ENCODE measurements at places on chromosomes 16 and 17.

DNA sequence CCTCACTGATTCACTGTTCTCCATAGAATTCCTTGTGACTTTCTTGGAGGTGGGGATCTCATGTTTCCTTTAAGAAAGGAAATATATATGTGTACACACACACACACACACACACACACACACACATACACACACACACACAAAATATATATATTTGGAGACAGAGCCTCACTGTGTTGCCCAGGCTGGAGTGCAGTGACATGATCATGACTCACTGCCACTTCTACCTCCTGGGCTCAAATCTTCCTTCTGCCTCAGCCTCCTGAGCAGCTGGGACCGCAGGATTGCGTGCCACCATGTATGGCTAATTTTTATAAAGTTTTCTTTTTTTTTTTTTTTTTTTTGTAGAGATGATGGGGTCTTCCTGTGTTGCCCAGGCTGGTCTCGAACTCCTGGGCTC lies 45.9 kb downstream of the CDH13 start:
- DNase-seq = no peak

DNA sequence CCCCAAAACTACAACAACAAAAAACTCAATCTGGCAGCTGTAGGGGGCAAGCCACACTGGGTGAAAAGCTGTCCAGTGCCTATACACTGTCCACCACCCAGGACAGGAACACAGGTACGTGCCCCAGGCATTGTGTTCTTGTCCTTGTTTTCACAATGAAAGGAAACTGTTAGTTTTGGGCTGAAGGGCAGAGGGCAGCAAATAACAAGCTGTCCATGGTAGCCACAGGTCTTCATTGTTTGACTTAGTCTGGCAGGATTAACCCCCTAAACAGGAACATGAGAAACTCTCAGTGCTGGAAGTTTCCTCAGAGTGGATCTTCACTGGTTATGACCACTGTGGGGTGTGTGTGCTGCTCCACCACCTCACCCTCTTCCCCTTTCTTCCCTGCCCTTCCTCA lies 224.6 kb upstream of the N4BP1 start:
- no peak for DNase-seq

DNA sequence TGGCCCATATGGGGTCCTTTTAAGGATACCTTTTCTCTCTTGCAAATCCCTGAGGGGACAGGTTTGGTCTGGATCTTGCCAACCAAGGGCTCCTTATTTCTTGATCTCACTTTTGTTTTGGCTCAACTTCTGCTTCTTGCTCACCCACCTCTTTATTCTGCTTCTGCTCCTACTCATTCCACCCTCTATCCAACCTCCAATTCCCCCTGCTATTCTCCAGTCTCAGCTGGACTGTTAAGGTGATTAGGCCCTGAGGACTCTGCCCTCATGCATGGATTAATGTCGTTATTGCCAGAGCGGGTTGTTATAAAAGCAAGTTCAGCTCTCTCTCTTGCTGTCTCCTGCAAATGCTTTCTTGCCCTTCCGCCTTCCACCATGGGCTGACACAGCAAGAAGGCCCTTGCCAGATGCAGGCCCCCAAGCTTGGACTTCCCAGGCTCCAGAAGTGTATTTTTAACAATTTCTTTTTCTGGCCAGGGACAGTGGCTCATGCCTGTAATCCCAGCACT lies 29.8 kb downstream of the LAT start:
- DNase-seq = no peak

DNA sequence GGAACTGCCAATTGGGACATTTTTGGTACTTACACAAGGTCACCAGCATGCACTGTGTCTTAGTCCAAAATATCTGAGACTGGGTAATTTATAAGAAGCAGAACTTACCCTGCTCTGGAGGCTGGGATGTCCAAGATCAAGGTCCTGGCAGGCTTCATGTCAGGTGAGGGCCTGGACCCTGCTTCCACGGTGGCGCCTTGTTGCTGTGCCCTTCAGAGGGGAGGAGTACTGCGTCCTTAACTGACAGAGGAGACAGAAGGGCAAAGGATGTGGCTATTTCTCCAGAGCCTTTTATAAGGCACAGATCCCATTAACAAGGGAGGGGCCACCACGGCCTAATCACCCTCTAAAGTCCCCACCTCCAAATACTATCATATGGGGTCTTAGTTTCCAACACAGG lies 178.9 kb downstream of the C16orf95 start:
- no peak for DNase-seq

DNA sequence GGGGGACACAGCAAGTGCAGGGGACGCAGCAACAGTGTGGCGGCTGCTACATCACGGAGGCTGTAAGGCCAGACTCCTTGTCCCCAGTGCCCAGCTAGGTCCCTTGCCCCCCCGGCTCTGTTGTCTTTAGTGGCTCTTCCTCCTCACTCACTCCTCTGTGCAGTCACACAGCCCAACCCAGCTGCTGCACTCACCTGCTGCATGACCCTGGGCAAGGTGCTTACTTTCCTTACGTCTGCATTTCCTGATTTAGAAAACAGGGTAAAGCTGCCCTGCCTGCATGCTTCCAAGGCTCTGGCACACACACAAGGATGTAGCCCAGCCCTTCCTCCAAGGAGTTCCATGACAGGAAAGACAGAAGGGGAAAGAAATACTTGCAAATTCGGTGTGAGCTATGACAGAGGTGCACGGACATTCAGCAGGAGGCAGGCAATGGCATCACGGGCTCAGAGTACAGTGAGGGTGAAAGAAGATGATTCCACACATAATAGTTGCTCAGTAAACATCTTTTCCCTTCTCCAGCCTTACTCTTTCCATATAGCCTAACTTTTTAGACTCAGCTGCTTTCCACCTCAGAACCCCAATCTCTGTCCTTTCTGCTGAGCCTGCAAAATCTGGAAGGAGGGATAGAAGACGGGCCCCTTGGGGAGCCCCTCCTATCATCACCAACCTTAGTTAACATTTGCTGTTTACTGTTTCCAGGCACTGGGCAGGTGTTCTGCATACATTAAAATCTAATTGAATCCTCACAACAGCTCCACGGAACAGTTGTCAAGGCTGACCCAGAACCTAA lies 150.9 kb downstream of the MRM1 start:
- no peak for DNase-seq

DNA sequence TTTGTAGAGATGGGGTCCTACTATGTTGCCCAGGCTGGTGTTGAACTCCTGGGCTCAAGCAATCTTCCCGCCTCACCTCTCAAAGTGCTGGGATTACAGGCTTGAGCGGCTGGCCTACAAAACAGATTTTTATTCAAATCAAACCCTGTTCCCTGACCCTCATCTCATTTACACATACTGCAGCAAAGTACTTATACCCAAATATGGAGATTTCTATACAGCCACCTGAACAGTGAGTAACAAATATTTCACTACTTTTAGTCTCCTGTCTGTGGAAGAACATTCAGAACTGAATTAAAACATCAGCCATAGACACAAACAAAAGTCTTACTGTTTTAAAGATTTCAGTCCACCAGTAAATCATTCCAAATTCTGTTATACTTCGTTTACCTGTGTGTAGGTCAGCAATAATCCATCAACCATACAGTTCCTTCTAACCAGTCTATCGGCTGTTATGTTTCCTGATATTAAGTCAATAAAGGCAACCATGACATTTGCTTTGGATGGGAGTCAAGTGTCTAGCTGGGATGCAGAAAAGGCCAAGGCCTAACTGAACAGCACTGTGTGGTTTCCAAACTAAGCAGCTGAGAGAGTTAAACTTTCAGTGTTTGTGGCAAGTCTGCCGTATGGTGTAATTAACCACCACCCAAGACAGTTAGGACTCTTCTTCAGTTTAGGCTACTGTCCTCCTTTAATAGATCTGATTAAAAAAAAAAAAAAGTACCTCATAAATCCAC lies 22.3 kb downstream of the ERN1 start:
- DNase-seq = peak; percentile 67

- no peak for DNase-seq
These were observed 4.6 kb upstream of the ADCY7 start for GRCh38 chr16:50261707-50262235.

DNA sequence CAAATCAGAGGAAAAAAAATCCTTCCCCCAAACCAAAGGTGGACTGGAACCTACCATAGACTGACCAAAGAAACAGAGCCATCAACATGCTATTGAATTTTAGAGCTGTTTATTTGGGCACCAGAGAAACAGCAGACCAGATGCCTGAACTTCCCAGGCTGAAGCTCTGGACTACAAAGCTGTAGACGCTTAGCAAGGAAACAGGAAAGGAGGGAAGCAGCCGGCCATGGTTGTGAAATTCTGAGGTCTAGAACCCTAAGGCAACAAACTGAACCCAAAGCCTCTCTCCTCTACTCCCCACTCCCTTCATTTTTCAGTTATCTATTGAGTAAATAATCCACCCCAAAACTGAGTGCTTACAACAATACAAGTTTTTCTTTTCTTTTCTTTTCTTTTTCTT lies 45.4 kb upstream of the MEIOC start:
- peak; percentile 78 for DNase-seq

DNA sequence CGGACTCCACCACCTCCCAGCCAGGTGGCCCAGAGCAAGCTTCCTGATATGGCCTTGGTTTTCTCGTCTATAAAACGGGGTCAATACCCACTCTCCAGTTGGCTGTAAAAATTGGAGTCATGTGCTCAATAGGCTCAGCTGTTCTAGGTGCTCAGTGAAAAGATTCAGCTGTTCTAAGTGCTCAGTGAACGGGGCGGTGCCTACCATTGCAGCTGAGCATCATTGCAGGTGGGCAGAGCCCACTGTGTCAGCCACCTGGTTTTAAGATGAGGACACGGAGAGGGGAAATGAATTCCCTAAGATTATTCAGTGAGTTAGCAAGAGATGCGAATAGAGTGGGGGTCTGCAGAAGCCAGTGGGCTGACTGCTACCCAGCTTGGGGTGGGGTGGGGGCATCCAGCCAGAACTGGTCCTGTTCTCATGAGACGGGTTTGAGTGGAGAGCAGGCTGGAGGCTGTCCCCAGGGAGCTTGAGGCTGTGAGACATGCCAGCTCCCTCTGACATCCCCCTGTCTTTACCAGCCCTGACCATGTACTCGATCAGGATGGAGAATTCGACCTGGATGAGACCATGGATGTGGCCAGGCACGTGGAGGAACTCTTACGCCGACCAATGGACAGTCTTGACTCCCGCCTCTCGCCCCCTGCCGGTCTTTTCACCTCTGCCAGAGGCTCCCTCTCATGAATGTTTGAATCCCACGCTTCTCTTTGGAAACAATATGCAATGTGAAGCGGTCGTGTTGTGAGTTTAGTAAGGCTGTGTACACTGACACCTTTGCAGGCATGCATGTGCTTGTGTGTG lies 21.9 kb downstream of the STAT5A start:
- no peak for DNase-seq

GRCh38 chr16:27195941-27196595 lies 7.3 kb upstream of the KDM8 start:
- DNase-seq = no peak

GRCh38 chr16:35249051-35249450 lies 1789.6 kb downstream of the TP53TG3F start:
- DNase-seq = no peak

GRCh38 chr16:51407921-51408320 lies 256.9 kb upstream of the SALL1 start:
- no peak for DNase-seq

- DNase-seq = no peak
These were observed 15.1 kb upstream of the RNPS1 start for GRCh38 chr16:2282866-2283555.

- DNase-seq = no peak
These were observed 43.9 kb downstream of the USP31 start for GRCh38 chr16:23105309-23105708.

DNA sequence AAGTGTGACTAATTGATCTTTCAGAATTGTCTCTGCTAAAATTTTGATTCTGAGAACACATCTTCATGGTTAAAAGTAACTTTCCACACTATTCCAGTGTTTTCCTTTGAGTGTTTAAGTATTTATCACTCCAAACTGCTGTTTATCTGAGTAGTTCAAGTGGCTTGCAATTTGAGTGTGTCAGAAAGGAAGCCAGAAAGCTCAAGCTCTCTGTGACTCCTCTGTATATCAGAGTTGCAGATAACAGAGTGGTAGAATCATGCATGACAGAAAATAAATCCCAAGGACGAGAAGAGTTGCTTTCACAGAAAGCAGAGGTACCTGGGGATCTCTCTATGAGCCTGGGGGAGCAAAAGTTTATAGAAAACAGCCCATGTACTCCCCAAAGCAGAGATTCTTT lies 130.0 kb downstream of the CYB561 start:
- peak; percentile 24 for DNase-seq

- no peak for DNase-seq
These were observed 520.3 kb upstream of the CDH5 start for GRCh38 chr16:65846210-65846602.

- no peak for DNase-seq
These were observed 159.3 kb upstream of the COX10 start for GRCh38 chr17:13909901-13910519.

DNA sequence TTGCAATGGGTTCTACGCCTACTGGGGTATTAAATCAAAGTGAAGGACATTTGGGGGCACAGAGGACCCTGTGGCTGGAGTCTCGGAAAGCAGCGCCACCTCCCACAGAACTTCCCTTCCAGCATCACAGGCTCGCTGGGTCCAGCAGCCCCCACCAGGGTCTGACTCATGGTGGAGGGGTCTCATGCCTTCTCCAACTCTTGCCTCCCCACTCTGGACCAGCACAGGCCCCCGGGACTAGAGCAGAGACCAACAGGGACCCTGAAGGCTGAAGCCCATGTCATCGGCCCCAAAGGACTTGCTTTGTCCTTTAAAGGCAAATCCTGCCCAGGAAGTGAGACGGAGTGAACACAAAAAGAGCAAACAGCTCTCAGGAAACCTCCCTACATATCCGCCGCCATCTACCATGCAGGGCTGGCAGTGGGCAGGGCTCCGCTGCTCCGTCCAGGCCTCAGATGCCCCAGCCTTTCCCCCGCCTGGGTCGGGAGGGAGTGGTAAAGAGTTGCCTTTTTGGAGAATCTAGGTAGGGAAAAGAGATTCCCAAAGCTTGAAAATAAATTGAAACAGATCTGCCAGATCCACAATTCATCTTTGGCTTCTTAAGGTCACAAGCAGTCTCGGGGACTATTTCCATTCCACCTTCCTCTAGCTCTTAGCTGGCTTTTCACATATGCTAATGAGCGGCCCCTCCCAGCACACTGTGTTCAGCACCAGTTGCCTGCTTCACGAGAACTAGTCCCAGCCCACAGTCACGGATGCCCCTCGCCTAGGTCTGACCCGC lies 2.1 kb upstream of the GPRC5C start:
- no peak for DNase-seq
